ENCODE measurements at places on chromosomes 4 and X. TPM values are rescaled to one million over a fixed set of nuclear protein-coding genes. Genes with fewer than 3 reads are reported as not detected.

ASB12 gene
- 0.62 TPM for polyA plus RNA-seq

RGN gene
- polyA plus RNA-seq, result 89.1 TPM

DUSP9 gene
- 81.4 TPM for polyA plus RNA-seq

ANK2 gene
- 125 TPM for polyA plus RNA-seq

FGG gene
- polyA plus RNA-seq, result 1.8 TPM

TENT5D gene
- not detected for polyA plus RNA-seq

SAGE1 gene
- polyA plus RNA-seq, result not detected

SPARCL1 gene
- polyA plus RNA-seq, result 87.4 TPM

SFRP2 gene
- polyA plus RNA-seq, result not detected

SOD3 gene
- 111 TPM for polyA plus RNA-seq

GLA gene
- polyA plus RNA-seq, result 34.7 TPM

PAGE5 gene
- not detected for polyA plus RNA-seq

RPS6KA6 gene
- 4.7 TPM for polyA plus RNA-seq

MEPE gene
- polyA plus RNA-seq, result not detected

Measured in kidney (tissue), 22 donors.